ENCODE measurements at places on chromosomes 2 and 18.
A peak's percentile ranks its signal among the peaks of the same experiment; 100 is the strongest.

- no peak overlapping the region for H3K4me3 ChIP-seq
- no peak for DNase-seq
- no peak overlapping the region for H3K27ac ChIP-seq
- no peaks in the 10 kb centered on the region for H3K36me3 ChIP-seq
- H3K4me1 ChIP-seq, result no peaks in the 10 kb centered on the region
Observed at GRCh38 chr2:30074023-30074422, 72.8 kb upstream of the YPEL5 start.

- H3K4me1 ChIP-seq, result no peaks in the 10 kb centered on the region
- H3K27ac ChIP-seq, result no peak overlapping the region
- DNase-seq, result no peak
- H3K27me3 ChIP-seq, result no peaks in the 10 kb centered on the region
- H3K4me3 ChIP-seq, result no peak overlapping the region
Observed at GRCh38 chr2:164242409-164242808, 378.9 kb downstream of the GRB14 start.

GRCh38 chr18:7775843-7776242, 208.7 kb downstream of the PTPRM start:
- no peak overlapping the region for H3K4me3 ChIP-seq
- no peaks in the 10 kb centered on the region for H3K4me1 ChIP-seq
- DNase-seq, result no peak
- H3K27me3 ChIP-seq, result no peaks in the 10 kb centered on the region
- H3K27ac ChIP-seq, result no peak overlapping the region

DNA sequence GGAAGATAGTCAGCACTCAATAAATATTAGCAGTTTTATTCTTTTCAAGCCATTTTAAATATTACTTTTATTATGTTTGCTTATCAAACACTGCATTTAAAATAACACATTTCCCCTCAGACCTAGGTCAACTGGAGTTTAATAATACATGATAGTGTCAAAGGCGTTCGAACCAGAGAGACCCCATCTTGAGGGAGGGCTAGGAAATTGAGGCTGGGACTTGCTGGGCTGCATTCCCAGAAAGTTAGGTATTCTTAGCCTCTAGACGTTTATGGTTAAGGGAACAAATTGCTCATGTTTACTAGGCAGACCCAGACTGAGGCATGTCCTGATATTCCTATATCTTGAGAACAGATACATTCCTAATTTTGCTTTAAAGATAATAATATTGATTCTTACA, 426.5 kb downstream of the METTL4 start:
- H3K4me1 ChIP-seq, result no peaks in the 10 kb centered on the region
- H3K27ac ChIP-seq, result no peak overlapping the region
- no peaks in the 10 kb centered on the region for H3K27me3 ChIP-seq
- H3K4me3 ChIP-seq, result no peak overlapping the region

- 0 out of 2 replicates have a peak, but pooled peaks cover 1% of the 10 kb centered on the region for H3K4me1 ChIP-seq
- H3K4me3 ChIP-seq, result no peak overlapping the region
- H3K36me3 ChIP-seq, result no peaks in the 10 kb centered on the region
- no peak for DNase-seq
Observed at GRCh38 chr2:210233487-210233886, 8.2 kb upstream of the ACADL start.

GRCh38 chr2:158726911-158727592, 68.1 kb upstream of the DAPL1 start:
- no peak for DNase-seq
- H3K4me1 ChIP-seq, result peaks cover 2% of the 10 kb centered on the region
- no peak overlapping the region for H3K4me3 ChIP-seq
- H3K27me3 ChIP-seq, result no peaks in the 10 kb centered on the region
- no peak overlapping the region for H3K27ac ChIP-seq

DNA sequence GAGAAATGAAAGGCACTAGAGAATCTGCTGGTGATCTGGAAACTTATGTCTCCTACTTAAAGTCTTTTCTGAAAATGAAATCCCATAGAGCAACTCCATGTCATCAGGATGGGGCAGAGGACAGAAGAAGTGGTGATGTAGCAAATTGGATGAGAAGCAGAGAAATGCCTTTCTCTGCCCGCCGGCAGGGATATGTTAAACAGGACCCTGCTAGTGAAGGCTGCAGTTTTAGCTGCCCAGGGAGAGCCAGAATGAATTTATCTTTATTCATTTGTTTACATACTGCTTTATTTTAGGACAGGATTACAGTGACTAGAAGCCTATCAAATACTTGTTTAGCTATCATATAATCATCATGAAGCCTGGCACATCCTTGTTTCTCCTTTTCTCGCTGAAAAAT, 247.0 kb downstream of the DOK6 start:
- no peaks in the 10 kb centered on the region for H3K4me1 ChIP-seq
- no peak overlapping the region for H3K4me3 ChIP-seq

DNA sequence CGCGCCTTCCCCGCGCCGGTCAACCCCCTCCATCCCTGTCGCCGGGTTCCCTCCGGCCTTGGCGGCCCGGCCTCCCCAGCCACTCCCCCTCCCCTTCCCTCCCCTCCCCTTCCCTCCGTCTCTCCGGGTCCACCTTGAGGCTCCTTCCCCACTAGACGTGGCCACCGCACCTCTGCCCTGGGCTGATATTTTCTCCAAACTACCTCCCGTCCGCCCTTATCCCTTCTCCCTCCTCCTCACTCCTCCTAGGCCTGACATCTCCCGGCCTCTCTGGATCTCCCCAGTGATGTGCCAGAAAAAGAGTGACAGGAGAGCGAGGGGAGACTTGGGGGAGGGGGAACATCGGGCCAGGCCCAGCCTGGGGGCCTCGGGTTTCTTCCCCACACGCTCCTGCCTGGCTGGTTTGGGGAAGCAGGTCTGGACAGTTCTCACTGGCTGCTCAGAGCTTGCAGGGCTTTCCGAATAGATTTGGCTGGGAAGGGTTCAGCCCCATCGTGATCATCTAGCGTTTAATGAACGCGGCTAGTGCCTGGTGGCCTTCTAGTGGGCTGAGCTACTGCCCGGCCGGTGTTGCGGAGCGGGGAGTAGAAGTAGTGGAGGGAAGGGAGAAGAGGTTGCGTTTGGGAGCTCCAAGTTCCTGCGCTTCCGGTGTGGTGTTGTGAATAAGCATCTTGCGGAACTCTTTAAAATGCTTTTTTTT, 641 bp downstream of the MAPRE3 start:
- H3K4me1 ChIP-seq, result no peaks in the 10 kb centered on the region
- peak overlapping the region; percentile 69 for H3K4me3 ChIP-seq
- DNase-seq, result no peak
- H3K27ac ChIP-seq, result no peak overlapping the region
- H3K27me3 ChIP-seq, result no peaks in the 10 kb centered on the region

Data from iPS DF 6.9 (cell line).